ENCODE measurements at places on chromosomes 12 and 14. TPM values are rescaled to one million over a fixed set of nuclear protein-coding genes. Genes with fewer than 3 reads are reported as not detected.

The GXYLT1 gene
- total RNA-seq, result 5.3 TPM

DNA sequence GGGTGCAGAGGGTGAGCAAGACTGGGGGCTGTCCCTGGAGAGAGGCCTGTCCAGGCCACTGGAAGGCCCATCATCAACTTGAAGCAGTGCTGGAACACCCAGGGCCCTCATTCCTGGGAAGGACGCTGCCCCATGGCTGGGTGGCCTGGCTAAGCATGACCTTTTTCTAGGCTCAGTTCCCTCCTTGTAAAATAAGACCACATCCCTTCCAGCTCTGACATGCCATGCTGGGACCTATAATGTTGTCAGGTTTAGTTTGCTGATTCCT lies 62.8 kb downstream of the SYNE3 start:
- no peak for DNase-seq

The FAIM2 gene
- total RNA-seq, result 0.22 TPM

- no peak for DNase-seq
These were observed 348.3 kb downstream of the KCNH5 start for GRCh38 chr14:62696929-62697328.

The ZNF605 gene
- 6.4 TPM for total RNA-seq

The GNB3 gene
- total RNA-seq, result 1.1 TPM

DNA sequence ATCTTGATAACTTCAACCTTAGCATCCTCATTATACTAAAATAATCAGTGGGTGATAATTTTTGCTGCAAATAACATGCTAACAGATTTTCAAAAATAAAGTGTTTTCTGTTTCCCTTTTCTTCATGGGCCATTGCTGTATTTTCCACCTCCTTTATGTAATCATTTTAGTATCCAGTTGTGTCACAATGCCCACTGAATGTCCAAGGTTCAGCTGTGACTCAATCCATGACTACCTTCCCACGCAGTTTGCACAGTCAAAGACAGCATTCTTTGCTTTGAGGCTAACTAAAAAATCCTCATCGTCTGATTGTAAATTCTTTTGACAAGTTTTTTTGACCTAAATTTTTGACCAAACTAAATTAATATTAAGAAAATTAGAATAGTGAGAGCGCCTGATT lies 474.1 kb downstream of the FLRT2 start:
- DNase-seq, result peak; percentile 9

The PIP4P1 gene
- total RNA-seq, result 27.3 TPM

GRCh38 chr12:16606201-16606849 lies 363 bp upstream of the LMO3 start:
- DNase-seq, result no peak

GRCh38 chr12:82919388-82920054 lies 232.8 kb downstream of the TMTC2 start:
- DNase-seq, result no peak

DNA sequence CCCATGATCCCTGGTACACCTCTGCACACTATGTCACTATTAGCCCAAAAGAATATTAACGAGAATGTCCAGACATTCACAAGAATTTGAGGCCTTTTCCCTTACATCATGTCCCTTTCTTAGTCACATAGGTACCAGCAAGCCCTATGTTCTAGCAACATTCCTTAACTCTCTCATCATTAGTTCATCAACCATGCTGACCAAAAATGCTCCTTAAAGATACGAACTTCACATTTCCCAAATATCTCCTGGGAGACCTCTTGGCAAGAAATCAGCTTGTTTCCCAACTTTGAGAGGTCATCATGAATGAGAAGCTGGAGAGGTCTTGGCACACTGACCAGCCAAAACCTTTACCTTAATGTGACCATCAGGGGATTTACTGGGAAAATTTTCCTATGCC lies 4.6 kb downstream of the SALL2 start:
- no peak for DNase-seq

DNA sequence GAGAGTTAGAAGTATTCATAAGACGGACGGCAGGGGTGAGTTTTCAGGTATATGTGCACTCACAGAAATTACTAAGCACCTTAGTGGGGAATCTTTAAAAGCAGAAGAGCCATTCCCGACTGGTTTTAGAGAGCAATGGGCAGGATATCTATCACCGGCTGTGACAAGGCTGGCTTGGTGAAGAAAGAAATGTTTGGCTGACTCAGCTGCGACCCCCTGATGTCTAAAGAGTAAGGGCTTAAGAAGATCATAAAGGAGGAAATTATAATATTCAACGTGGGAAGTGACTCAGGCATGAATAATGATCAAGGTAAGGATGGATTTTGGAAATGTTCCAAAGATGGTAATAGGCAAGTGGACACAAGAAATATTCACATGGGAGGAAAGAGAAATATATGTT lies 407.6 kb downstream of the TMEM132D start:
- DNase-seq, result no peak

DNA sequence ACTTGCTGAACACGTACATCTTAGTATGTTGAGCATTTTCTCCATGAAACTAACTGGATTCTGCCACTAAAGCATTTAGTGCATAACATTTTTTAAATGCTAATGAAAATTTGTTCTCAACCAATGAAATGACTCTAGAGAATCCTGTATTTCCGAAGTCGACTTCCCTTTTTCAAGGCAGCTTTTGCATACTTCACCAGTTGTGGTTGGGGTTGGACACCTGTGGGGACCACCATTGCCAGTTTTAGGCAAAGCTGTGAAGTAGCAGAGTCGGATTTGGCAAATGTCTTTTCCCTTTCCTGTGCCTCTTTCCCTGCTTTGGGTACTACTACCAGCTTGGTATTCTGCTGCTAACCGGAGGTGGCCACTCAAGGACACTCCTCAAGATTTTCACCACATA lies 349.2 kb downstream of the BCAT1 start:
- DNase-seq, result no peak

DNA sequence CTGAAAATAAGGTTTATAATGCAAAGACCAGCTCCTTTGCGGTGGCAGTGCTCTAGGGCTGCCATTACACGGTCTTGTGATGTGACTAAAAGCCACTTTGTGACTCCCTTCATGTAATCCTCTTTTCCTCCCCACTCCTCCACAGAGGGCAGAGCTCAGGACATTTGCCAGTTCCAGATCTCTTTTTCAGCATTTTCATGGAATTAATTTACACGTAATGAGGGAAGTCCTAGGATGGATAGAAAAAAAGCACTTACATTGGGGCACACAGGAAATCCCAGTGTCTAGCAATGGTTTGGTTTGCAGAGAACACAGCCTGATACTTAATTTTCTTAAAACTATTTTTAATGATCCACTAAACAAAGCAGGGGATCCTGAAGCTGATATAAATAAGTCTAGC lies 17.5 kb upstream of the ATF1 start:
- DNase-seq, result no peak

- DNase-seq, result no peak
These were observed 14.1 kb upstream of the GPRC5A start for GRCh38 chr12:12877153-12877768.

The CRIP1 gene
- 93.9 TPM for total RNA-seq

GRCh38 chr12:10341892-10342509 lies 34.3 kb downstream of the KLRD1 start:
- no peak for DNase-seq

- DNase-seq, result no peak
These were observed 42.9 kb downstream of the HRK start for GRCh38 chr12:116838365-116838764.

The GAS2L3 gene
- total RNA-seq, result 2.1 TPM

DNA sequence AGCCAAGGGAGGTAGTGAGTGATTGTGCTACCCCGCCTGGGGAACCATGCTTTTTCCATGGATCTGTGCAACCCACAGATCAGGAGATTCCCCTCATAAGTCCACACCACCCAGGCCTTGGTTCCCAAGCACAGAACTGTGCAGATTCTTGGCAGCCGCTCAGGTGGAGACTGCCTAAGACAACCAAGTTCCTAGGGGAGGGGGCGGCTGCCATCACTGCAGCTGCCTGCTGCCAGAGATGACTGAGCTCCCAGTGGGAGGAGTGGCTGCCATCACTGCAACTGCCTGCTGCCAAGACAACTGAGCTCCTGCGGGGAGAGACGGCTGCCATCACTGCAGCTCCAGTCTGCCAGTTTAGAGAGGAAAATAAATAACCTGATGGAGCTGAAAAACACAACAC lies 138.3 kb upstream of the GARIN2 start:
- DNase-seq, result no peak

- no peak for DNase-seq
These were observed 32.7 kb downstream of the RBM25 start for GRCh38 chr14:73091044-73091443.

The PTPRO gene
- total RNA-seq, result 0.63 TPM

The FZD10 gene
- not detected for total RNA-seq

DNA sequence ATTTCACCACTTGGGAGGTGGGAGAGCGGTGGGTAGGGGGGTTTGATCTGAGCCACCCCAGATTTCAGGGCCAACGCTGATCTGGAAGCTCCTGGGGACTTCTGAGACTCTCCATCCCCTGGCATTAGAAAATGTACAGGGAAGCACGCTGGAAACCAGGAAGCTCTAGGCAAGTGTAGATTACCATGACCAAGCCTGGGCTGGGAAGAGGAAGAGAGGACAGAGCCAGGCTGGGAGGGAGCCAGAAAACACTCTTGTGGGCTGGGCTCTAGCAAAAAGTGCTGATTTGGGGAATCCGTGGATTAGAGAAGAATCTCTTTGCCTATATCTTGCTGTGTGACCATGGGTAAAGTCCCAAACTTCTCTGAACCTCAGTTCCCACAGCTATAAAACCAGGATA lies 236.7 kb downstream of the BCL11B start:
- DNase-seq, result no peak

DNA sequence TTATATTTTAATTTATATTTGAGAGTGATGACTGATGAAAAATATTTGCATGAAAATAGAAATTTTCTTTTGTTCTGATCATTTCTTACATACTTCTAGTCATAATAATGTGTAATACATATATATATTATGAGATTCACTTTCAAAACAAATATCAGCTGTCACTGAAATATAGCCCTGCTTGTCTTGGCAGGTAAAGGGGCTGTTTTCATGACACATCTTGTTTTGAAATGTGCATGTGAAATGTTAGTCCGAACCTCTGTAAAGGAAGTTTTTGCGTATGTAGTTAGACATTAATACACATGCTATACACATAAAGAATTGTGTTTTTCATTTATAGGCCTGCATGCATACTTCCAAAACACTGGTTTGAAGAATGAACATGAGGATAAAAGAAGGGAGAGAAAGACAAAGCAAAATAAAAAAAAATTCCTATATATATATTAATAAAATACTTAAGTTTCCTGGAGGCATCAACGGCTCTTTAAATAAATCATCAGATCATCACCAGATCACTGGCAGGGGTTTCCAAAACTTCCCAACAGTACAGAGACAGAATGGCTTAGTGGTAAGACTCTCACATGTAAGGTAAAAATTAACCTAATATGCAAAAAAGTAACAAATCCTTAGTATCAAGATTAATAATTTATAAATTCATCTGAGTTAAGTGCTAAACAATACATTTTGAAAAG lies 60.1 kb downstream of the SEL1L start:
- DNase-seq, result no peak

- DNase-seq, result no peak
These were observed 49.4 kb downstream of the BICD1 start for GRCh38 chr12:32155961-32156529.

DNA sequence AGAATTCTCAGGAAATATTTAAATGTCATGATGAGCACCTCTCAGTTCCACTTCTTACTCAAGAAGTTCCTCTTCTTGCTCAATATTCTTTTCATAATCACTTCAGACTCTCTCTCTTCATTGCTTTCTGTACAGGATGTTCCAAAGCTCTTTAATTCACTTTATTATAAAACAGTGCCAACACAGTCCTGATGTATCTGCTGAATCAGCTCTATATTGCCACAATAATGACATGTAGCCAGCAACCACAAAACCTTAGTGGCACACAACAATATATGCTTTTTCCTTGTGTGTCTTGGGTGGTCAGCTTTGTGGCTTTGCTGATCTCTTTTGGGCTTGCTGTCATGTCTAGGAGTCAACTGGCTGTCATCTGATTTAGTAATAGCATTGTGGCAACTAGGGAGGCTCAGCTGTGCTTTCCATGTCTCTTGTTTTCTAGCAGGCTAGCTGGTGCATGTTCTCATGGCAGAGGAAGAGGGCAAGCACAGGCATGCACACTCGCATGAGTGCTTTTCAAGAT lies 52.8 kb upstream of the SLC2A13 start:
- no peak for DNase-seq

DNA sequence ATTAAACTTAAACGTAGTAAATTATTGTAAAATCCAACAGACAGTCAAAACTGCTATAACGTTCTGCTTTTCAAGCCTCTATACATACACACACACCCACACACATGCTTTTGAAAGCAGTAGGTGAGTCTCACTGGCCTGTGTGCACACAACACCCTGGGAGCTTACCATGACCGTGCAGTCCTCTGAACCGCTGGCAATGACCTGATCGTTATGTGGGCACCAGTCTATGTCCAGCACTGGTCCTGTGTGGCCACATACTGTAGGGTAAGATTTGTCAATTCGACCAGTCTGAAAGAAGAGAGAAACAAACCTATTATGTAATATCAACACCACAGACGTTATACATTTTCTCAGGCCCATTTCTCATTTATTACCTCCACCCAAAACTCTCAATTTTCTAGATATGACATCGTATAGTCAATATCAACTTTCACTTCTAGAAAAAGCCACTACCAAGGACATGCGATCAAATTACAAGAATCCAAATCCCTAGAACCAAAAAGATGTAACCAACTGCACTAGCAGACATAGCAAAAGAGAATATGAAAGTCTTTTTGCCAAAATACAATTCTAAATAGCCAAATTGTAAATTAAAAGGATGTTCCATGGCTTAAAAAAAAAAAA lies 44.5 kb upstream of the SELPLG start:
- DNase-seq, result no peak

The FKBP3 gene
- total RNA-seq, result 65.6 TPM

DNA sequence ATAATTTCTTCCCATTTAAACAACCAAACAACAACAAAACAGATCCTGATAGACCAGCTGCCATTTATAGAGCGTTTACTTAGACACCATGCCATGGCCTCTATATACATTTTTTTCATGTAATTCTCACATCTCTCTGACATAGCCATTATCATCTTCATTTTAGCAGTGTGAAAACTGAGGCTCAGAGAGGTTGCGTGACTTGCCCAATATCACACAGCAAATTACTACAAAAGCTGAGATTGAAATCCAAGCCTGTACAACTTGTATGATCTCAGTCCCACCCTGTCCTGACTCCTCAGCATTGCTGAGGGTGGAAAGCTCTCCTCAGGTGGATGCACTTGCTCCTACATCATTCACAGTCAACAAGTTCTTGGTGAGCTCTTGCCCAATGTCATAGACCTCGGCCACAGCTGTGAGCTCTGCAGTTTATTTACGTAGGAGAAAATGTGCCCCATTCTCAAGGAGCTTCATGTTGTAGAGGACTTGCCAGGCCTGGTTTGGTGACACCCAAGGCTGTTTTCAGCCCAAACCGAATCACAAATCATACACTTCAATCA lies 55.5 kb downstream of the CRACR2A start:
- no peak for DNase-seq

Measured in activated CD8-positive, alpha-beta T cell treated with anti-CD3 and anti-CD28 coated beads for 36 hours (primary cell).